Hematopoietic multipotent progenitor cell treated with erythropoietin and hydrocortisone succinate and interleukin-3 and kit ligand, for 17 days (in vitro differentiated cells): ENCODE measurements at places on chromosomes 6 and 20.

- DNase-seq, result no peak
Observed at GRCh38 chr6:156948807-156949206, 171.6 kb downstream of the ARID1B start.

GRCh38 chr6:66814156-66814555, 1107.1 kb upstream of the EYS start:
- no peak for DNase-seq

DNA sequence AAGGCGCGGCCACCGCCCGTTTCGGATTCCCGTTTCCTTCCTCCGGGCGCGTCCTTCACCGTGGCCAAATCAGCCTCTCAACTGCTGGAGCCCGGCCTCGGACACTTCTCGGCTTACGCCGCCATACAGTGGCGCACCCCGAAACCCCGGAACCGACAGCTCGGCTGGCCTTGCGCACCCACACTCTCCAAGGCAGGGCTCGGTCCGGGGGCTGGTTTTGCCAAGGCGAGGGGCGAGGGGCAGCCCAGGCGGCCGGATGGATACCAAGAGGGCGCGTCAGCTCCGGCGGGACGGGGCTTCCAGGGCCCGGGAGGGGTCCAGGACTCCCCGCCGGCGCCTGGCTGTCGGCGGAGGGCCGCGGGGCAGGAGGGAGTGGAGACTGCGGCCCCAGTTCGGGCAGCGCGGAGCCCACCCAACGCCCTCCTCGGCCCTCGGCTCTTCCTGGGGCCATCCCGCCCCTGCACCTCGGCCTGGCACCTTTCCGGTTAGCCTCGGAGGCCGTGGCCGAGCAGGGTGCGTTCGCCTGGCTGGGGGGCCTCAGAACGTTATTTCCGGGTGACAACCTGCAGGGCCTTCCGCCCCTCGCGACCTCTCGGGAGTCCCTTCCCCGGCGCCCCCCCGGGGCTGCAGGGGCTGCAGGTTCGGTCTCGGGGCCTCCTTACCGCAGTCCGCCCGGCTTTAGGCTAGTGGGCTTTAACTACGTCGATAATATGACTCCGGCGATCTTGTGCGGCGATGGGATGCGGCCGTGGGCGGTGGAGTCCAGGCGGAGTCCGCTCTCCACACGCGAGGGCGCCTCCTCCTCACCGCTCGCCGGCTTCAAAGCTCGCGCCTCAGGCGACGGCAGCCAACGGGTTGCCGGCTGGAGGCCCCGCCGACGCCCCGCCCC, 697 bp upstream of the CEP43 start:
- no peak for DNase-seq

GRCh38 chr20:36642136-36642535, 3.9 kb downstream of the SLA2 start:
- no peak for DNase-seq

DNA sequence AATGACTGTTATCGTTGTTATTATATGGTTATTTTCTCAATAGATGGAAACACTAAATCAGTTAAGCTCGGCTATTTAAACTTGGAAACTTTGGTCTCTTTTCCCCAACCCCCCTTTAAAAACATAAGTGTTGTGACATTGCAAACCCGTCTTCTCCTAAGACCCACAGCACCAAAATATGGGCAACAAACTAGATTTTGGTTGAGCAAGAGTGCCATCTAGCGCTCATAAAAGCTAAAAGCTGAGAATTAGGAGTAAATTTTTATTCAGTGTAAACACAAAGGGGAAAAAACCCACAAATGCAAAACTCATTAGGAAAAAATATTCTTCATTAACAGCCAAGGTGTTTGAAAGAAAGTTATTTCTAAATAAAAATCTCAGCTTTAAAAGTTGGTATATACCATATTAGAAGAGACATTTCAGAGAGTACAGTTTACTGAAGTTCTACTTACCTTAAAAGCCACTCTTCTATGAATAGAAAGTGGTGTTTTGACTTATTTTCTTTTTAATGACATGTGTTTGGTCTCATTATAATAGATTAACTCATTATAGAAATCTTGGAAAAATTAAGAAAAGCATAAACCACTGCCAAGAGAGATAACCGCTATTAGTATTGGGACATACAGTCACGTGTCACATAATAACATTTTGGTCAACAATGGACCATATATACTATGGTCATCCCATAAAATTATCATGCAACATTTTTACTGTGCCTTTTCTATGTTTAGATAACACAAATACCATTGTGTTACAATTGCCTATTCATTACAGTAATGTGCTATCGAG, 21.1 kb downstream of the SESN1 start:
- DNase-seq, result peak; percentile 86

- DNase-seq, result no peak
Observed at GRCh38 chr20:61731363-61732181, 334.1 kb downstream of the TAF4 start.

GRCh38 chr6:140957386-140957785, 1175.3 kb upstream of the GJE1 start:
- no peak for DNase-seq

DNA sequence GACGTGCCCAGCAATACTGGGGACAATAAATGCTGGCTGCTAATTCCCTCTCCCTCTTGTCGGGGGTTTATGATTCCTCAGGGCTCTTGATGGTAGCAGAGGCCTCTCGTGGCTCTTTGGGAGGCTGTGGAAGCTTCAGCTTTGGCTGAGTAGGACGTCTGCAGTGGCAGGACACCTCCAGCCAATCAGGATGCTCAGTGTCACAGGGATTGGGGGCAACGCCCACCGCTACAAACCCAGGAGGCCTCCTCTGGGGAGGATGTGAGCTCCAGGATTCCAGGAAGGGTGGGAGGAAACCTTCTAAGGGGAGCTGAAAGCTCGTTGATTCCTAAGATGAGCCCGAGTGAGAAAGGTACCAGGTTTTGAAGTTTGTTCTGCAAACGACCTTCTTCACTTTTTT, 19.4 kb downstream of the RSPO4 start:
- no peak for DNase-seq

DNA sequence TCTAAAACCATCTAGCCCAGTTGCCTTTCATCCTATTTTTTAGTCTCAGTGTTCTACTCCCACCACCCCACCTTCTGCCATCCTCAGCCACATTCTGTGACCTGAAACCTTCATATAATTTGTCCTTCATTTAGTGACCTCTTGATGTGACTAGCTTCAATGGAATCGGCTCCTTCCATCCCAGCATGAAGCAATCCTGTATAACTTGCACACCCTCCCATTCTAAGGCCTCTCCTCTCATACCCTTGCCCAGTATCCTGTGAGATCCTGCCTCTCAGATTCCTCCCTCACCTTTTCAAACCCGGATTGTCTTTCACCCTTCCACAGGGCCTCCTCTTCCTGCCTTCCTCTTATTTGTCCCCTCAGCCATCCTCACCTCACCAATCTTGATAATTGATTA, 3.1 kb downstream of the ZNF76 start:
- DNase-seq, result no peak

DNA sequence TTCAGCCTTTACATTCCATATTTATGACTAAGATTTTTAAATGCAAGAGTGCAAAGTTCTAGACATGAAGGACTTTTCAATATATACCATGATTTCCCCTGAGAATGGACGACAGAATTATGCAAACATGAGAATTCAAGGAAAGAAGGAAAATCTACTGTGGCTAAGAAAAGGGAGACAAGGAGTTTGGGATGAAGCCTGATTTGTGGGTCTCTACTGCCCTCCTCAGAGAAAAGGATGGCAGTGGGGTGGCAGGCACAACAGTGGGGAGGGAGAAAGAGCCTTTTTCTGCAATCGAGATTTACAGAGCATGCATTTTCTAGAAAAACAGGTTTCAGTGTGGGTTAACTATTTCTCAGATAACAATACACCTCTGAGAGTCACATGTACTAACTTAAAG, 466.9 kb upstream of the NRSN1 start:
- no peak for DNase-seq

DNA sequence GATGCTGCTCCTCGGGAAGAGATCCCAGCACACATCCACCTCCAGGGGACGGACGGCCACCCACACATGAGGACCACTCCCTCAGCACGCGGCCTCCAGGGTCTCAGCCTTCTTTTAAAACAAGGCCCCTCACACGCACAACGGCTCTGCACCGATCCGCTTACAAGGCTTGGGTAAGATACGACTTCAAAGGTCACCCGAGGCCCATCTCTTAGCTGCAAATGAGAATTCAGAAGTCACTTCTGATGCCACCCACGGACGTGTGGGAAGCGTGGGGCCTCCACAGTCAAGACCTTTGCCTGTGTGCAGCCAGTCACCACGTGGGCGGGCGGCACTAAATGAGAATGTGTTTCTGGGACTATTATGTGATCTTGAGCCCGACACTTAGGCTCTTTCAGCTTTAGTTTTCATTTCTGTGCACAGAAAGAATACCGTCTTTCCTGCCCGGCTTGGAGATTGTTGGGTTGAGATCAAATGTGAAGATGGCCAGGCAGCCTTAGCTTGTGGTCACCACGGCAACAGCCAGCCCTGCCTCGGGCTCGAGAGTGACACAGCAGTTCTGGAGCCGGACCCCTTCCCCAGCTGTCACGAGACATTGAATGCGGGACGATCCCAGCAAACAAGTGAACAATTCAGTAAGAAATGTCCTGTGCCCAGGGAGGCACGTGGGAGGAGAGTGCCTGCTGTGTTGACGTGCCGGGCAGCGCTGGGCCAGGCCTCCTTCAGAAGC, 91.6 kb downstream of the RAMACL start:
- no peak for DNase-seq

GRCh38 chr20:47668313-47669151, 116.7 kb downstream of the SULF2 start:
- no peak for DNase-seq

DNA sequence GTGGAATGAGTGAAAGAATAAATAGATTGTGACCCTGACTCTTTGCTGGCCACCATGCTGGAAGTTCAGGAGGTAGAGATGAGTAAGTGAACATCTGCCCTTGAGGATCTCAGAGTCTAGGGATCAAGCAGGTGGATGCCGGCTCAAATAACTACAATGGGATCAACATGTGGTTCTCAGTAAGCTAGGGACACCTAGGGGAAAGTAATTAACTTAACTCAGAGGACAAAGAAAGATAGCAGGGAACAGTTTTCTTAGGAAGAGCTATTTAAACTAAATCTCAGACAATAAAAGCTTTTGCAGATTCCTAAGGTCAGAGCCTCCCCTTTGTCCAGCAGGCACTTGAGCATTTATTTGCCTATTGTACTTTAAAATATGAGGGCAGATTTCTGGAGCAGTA, 29.1 kb downstream of the SLC13A3 start:
- DNase-seq, result no peak

GRCh38 chr6:155026022-155026705, 31.0 kb downstream of the TIAM2 start:
- DNase-seq, result no peak

- DNase-seq, result no peak
Observed at GRCh38 chr6:163893609-163894189, 479.2 kb downstream of the QKI start.

GRCh38 chr6:52534363-52534762, 42.5 kb downstream of the TRAM2 start:
- DNase-seq, result no peak

DNA sequence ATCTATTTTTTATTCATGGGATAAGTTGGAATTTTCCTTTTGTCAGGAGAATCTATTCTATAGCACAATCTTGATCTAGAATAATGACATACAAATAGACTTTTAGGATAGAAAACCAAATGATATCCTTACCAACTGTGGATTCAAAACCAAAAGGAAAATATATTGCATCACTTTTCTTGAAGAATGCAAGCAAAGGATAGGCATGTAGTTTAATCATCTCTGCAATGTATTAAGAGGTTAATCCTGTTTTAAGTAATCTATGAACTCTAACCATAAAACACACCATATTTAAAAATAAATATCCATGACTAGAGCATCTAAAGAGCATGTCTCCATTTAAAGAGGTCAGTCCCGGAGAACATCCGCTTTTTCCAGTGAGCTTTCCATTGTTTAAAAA, 106.7 kb upstream of the CNKSR3 start:
- DNase-seq, result no peak

GRCh38 chr6:142800240-142800639, 144.7 kb downstream of the HIVEP2 start:
- no peak for DNase-seq

GRCh38 chr20:4578375-4578774, 143.3 kb upstream of the PRND start:
- no peak for DNase-seq

DNA sequence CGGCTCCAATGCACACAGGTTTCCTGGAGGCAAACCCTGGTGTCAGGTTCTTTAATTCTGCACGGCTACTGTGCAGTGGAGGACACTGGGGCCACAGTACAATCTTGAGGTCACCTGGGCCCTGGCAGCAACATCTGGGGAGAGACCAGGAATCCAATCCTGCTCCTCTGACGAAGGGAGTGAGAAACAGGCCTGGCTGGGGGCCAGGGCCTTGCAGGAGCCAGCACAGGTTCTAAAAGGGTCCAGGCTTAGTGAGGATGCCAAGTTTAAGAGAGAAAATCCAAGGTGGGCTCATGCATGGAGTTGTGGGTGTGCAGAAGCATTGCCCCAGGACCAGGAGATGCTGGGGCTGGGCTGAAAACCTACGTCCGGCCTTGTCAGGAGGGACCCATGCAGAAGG, 12.6 kb upstream of the THBS2 start:
- no peak for DNase-seq

DNA sequence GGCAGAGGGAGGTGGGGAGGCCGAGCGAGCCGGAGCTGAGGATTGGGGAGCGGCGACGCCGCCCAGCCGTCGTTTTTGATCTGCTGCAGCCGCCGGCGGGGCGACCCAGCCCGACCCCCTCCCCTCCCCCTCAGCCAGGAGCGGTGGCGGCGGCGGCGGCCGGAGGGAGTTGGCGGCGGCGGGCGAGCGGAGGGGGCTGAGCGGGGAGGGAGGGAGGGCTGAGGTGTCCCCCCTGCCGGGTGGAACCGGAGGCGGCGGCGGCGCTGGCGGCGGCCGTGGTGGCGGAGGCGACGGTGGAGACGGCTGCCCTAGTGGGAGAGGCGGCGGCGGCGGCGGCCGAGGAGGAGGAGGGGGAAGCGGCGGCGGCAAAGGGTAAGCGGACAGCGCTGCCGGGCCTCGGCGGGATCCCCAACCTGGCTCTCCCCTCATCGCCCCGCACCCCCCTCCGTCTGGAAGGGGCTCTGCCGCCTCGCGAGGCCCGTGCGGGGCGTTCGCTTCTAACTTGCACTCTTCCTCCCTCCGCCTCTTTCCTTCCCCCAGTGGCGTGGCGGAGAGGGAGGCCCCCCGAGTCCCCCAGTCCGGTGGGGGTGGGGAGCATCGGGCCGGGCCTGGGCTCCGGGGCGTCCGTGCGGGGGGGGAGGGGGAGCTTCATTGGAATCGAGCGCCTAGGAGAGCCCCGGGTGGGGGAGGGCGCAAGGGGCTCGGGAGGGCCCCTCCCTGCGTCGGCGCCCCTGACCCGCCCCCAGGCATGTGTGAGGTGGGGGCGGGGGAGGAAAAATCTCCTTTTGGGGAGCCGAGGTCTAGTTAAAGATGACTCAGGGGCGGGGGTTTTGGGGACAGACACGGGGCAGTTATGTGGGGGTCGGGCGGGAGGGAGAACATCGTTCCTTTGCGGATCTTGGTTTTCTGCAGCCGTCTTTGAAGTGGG, at the start of gene TAB2:
TAB2 (plus strand) TSS at position 69 of the 928 bp plus-strand sequence. CDS start 52,286 bp downstream, outside the sequence.
- DNase-seq, result peak; percentile 64
